ENCODE measurements at places on chromosomes 4 and X.

GRCh38 chr4:182556580-182556979 is 313.4 kb downstream of the TENM3 start:
- no peak for DNase-seq

DNA sequence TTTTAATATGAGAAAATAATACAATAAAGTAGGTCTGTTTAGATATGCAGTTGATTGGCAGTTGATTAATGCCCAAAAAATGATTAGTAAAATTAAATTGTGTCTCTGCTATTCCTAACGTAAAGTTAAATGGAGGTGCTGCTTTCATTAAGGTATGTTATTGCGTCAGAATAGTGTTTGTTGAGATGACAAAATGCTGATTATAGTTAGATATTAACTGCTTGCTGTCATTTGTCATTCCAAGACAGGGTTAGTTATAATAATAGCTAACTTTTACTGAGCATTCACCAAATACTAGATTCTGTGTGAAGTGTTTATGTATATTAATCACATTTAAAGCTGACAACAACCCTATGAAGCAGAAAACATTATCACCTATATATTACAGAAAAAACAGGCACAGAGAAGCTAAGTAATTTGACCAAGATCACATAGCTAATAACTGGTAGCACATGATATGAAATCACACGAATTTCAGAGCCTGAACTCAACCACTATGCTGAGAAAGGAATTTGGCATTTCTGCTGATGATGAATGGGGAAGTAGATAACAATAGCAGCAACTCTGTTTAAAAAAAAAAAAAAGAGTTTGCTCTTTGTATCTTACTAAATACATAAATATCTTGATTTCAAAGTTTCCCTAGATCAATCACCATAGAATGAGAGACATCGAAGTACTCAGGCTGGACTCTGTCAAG is 59.7 kb upstream of the WDR44 start:
- no peak for DNase-seq

DNA sequence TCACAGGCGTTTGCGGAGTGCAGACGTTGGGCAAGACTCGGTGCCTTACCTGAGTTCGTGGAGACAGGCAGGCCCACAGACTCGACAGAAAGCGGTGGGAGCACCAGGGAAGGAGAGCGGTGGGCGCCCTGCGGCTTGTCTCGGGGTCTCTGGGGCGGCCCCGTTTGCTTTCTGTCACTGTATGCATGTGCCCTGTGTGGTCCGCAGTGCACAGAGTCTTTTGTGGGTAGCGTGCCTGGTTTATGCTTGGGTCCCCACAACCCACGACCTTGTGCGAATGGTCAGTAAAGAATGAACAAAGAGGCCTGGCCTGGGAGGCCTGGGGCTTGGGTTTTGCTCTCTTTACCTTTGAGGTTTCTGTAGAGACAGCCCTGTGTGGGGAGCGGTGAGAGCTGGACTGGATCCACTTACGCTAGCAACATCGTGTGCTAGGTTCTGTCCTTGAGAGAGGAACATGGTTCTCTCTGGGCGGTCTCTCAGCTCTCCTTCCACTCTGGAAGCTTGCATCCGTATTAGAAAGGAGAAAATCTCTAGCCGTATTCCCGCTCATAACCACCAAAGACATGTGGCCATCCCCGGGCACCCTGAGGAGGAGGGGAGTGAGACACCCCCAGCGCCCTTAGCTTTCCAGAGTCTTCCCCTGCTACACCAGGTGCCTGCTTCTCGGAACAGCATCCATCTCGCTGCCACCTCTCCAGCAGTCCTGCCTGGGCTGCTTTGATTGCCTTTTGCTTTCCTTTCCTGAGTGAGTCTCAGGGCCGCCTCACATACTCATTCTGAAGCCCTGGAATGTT is 1.2 kb downstream of the TADA2B start:
- no peak for DNase-seq

- DNase-seq, result no peak
These were observed 65.0 kb downstream of the COQ2 start for GRCh38 chr4:83219344-83220331.

DNA sequence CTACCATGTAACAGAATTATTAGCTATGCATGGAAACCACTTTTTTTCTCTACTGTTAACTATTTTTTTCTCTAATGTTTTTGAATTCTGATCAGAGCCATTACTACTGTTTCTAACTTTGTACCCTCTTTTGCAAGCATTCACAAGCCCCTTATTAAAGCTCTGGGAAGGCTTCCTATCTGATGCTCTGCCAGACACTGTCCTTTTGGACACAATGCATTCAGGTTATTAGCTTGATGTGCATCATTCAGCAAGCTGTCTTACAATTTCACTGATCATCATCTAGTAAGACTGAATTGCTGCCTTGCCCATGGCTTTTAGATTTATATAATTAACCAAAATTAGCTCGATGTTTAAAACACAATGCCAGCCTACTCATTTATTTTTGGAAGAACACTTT is 155.1 kb downstream of the NR3C2 start:
- no peak for DNase-seq

DNA sequence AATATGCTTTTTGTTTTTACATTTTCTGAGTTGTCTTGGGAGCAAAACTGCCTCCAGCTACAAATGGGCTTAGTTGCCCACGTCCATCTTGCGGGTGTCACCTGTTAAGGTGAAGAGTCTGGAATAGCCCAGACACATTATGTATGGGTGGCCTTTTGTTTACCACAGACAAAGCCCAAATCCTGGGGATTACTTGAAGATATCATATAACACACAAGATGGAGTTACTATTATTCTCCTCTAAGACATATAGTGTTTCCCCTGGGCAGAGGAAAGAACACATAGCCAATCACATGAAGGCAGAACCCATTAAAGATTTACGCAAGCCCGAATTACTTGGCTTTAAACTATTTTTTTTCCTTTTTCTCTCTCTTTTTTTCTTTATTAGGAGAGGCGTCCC is 625.6 kb upstream of the FAM241A start:
- DNase-seq, result no peak

GRCh38 chr4:62627141-62627540 is 1427.0 kb downstream of the ADGRL3 start:
- no peak for DNase-seq

GRCh38 chrX:71859637-71860036 is 51.0 kb upstream of the NHSL2 start:
- DNase-seq, result no peak

DNA sequence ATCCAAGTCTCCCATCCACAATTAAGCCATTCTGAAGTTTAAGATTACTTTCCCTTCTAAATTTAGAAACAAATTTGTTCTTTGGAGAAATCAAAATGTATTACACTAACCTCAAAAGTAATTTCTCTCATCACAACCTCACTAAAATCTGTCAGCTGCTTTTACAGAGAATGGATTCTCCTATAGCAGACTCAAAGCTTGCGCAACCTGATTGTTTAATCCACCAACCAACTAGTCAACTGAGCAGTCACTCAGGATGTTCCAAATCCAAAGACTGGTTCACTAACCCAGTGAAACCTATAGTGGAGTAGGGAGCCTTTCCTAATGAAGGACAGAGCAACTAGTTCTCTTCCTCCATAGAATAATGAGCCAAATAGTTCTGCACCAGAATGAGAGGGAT is 44.3 kb downstream of the RCHY1 start:
- DNase-seq, result no peak

GRCh38 chr4:166091146-166091545 is 218.1 kb downstream of the TLL1 start:
- DNase-seq, result no peak

DNA sequence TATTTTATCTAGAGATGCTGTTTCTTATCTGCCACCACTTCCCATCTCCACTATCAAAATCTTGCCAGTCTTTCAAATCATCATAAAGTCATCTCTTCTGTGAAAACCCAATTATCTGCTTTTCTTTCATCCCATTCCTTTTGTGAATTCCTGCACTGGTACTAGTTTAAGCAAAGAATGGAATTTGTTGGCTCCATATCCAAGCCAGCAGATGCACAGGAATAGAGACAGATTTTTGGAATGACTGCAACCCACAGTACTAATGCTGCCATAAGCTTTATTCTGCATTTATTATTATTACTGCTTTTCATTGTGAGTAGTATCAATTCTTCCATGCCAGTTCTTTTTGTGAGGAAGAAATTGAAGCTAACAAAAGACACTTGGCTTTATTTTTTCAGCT is 616.7 kb downstream of the RAPGEF2 start:
- DNase-seq, result no peak

DNA sequence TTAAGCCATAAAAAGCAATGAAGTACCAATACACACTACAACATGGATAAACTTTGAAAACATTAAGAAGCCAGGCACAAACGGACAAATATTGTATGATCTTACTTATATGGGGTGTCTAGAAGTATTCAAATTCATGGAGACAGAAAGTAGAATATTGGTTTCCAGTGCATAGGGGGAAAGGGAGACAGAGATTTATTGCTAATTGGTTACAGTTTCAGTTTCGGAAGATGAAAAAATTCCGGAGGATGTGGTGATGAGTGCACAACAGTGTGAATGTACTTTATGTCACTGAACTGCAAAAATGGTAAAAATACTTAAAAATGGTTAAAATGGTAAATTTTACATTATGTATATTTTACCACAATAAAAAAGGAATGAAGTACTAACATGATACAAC is 5.1 kb upstream of the PRDX4 start:
- no peak for DNase-seq

DNA sequence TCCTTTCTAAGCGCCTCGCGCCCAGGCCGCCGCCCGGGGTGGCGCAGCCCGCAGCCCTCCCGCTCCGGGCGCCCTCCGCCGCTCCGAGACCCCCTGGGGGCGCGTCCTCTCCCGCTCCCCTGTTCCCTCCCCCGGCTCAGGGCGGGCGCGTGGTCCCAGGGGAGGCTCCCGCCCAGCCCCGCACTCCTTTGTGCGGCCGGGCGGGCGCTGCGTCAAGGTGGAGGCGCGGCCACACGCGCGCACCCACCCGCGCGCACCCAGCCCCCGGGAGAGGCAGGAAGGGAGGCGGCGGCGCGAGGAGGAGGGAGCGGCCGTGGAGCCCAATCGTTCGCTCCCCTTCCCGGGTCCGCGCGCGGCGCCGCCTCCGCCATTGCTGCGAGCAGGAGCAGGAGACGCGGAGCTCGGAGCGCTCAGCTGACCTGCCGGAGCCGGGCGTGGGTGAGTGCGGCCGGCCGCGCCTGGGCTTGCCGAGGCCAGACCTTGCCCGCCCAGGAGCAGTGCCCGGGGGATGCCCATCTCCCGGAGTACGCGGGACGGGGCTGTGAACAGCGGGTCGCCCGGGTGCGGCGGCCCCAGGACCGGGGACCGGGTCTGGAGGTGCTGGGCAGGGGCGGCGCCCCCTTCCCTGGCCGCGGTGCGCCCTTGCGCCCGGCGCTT is at the start of gene NSG1:
Gene NSG1, plus strand, starts transcription at position 367 of the 657 bp plus-strand sequence. CDS start 528 bp downstream, outside the sequence.
- no peak for DNase-seq

DNA sequence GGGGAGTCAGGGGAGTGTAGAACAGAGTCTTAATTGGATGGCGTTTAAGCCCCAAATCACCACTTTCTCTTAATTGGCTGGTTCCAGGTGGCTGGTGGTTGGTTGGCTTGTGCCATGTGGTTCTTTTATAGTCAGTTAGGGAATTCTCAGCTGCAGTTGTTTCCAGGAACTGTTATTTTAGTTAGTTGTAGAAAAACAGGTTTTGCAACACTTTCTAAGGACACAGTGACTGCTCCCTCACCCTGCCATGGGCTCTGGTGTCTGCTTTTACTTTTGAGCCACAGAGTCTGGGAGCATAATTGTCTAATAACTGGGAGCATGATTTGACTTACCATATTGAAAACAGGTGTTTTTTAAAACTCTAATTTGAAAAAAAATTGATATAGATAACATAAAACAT is 75.8 kb upstream of the PCDH18 start:
- no peak for DNase-seq

DNA sequence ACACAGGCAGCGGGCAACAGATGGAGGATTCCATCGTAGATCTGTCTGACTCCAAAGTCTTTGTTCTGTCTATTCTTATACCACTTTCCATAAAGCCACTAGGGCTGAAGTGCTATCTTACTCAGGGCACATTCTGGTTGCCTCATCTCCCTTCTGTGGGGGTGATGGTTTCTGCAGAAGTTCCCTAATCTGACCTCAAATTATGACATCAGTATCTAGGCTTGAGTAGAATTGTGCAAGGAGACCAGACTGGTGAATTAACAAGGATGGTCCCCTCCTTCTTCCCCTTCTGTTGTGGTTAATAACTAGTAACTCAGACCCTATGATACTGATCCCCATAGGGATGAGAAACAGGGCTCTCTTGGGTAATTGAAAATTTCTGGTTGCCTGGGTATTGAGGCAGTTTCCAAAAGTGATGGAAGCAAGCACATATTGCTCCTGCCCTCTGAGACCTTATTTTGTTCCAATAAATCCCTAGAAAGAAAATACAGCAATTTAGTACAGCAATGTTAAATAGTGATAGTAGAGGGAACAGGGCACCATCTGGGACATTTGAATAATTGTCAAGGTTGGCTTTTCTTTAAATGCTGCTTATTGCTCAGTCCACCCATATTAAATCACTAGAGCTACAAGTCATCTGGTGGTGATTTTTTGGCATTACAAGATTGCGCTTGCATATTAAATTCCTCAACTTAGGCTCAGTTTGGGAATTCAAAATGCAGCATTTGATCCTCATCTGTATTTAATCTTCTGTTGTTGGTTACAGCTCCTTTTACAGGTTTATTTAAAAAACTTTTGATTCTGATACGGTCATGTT is 57.3 kb upstream of the AP1S2 start:
- no peak for DNase-seq

DNA sequence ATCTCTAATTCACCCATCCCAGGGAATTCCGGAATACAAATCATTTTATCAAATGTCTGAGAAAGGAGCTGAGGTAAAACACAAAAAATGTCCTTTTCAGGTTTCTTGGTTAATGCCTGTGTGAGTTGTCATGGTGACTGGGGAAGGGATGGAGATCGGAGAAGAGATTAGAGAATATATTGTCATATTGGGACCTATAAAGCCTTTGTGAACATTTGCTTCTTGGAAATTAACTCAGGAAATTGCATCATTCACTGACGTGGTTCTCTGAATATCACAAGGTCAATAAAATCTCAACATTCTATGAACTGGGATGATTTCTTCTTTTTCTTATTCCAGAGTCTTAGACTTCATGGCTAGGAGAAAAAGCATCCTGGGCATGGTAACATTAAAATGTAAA is 174.8 kb upstream of the GLRA2 start:
- no peak for DNase-seq

DNA sequence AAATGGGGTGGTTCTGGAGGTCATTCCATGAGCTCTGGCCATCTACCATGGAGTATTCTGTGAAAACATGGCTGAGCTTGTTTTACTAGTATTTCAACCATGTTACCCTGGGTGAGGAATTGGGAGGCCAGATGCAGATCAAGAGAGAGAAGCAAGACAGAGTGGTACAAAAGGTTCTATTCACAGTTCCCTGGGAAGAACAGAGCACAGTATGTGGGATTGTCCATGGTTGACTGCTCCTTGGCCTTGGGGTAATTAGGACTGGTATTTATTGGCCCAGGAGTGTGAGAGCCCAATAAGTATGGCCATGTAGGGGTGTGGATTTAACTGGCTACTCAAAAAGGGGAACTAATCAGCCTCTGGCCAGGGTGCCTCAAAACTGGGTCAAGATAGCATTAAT is 239.7 kb upstream of the GATB start:
- no peak for DNase-seq

GRCh38 chrX:147917700-147918695 is 6.3 kb downstream of the FMR1 start:
- DNase-seq, result no peak

GRCh38 chrX:134572816-134573682 is 85.2 kb downstream of the PLAC1 start:
- DNase-seq, result no peak

GRCh38 chr4:40856840-40857362 is 107.1 kb downstream of the NSUN7 start:
- DNase-seq, result no peak
